NCI-H2081 treated with DMSO at 0.1 percent for 48 hours (cell line): ENCODE measurements at places on chromosomes 2 and 18.

GRCh38 chr2:135875491-135876065 is 665 bp downstream of the MCM6 start:
- DNase-seq = no peak

DNA sequence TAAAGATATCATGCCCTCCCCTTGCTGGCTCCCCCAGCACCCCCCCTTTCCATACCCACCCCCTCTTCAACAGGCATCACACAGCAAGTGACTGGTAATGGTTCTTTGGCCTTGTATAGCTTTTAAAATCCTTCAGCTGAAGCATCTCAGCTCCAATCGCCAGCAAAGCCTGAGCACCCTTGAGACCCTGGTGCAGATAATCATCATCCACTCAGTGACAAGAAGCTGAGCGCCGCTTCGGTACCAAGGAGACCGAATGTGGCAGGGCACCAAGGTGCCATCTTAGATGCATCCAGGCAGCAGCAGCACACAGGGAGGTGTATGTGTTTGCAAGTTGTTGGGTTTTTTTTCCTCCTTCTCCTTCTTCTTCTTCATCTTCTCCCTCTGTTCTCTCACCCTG is 232.7 kb downstream of the BCL11A start:
- no peak for DNase-seq

DNA sequence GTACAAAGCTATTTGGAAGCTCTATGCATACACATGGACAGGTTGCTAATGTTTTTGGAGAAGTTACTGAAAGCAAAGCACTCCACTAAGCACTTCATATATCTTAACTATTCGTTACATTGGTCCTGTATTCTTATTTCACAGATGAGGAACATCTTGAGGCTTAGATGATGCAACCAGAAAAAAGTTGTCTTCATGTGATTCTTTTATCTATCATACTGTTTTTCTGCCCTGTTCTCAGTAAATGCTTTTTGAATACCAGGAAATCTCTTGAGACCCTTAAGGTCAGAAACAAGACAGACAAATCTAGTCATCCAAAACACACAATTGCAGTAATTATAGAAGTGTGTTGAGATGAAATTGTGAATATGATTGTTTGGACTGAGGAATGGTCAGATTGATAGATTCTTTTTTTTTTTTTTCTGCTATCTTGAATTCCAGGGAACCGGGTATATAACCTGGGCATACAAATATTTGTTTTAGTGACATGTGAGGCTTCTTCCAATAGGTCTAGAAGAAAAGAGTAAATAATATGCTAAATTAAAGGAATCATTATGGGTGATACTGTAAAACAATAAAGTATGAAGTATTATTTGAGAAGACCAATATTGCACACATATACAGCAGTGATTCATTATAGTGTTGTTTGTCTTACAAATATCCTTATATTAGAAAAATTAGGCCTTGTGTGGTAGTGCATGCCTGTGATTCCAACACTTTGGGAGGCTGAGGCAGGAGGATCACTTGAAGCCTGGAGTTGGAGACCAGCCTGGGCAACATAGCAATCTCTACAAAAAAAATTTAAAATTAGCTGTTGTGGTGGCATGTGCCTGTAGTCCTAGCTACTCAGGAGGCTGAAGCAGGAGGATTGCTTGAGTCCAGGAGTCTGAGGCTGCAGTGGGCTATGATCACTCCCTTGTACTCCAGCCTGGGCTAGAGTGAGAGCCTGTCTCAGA is 33.7 kb downstream of the EHBP1 start:
- DNase-seq = no peak

DNA sequence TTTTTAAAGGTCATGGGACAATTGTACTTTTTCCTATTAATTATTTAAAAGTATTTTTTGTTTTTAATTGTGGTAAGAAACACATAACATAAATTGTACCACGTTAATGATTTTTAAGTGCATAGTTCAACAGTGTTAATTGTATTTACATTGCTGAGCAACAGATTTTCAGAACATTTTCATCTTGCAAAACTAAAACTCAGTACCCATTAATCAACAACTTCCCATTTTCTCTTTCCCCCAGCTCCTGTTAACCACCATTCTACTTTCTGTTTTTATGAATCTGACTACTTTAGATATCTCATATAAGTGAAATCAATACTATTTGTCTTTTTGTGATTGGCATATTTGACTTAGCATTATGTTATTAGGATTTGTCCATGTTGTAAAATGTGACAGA is 483.9 kb upstream of the ZNF804A start:
- no peak for DNase-seq

DNA sequence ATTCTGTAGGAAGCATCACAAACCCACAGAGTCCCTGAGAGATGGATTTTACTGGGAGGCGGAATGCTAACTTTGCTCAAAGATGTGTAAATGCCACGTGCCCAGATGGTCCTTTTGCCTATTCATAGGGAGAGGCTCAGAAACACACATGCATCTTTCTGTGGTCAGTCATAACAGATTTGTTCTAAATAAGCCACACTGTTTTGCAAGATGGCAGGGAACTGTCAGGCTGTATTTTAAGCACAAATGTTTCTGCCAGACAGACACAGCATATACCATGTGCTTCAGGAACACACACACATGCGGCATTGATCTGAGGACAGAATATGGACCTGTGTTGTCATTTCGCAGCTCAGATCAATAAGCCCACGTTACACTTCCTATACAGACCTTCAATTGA is 312.0 kb downstream of the GPD2 start:
- DNase-seq = no peak

- DNase-seq = no peak
Observed at GRCh38 chr2:65313954-65314256, 86.3 kb downstream of the ACTR2 start.

DNA sequence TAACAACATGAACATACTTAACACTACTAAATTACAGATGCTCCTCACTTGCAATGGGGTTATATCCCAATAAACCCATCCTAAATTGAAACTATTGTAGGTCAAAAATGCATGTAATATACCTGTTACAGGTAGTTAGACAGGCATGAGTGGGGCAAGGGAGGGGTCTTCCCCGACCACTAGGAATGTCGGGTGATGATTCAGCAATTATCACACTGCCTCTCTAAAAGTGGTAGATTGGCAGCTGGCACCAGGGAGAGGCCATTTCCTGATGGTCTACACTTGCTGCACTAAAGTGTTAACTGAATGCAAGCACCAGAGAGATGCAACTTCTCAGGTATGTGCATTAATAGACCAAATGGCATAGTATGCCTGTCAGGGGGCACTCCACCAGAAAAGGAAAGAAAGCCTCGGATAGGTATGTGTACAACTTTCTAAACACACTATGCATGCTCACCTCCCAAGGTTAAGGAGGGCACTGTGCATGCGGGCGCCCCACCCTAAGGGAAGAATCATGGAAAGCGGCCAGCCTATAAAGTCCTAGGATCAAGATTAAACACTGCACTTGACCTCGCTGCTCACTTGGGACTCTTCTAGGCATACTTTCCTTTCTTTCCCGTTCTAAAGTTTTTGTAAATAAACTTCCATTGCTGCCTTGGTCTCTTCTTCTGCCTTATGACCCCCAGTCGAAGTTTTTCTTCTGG is 35.6 kb downstream of the PIGN start:
- no peak for DNase-seq

DNA sequence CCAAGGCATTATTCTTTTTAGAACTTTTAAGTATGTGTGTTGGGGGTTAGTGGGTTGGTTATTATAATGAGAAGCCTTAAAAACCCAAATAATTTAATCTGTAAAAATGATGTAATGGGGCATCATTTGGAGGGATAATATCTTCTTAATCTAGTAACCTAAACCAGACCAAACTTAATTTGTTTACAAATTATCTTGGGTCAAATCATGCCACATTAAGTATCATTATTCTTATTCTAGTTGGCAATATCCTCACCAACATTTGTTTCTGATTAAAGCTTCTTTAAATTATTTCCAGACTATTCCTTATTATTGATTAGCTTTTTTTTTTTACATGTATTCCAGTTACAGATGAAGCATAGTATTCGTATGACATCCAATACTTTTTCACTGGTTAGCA is 85.5 kb upstream of the VWC2L start:
- DNase-seq = no peak

DNA sequence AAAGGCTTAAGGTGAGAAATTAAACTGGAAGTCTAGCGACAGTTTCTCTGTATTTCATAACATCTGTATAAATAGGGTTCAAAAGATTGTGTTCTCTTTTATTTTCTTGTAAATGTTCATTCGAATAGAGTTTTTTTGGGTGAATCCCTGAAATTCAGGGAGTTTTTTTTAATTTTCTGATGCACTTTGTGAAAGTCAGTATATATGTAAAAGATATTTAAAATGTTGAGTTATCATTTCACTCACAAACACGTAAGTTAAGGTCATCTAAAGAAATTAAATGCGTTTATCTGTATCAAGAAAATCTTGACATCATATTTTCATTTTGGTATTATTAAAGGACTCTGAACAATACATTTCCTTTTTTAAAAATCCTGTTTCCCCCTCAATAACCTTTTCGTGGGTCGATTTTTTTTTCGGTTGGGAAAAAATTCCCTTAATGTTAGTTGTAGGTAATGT is 3.4 kb downstream of the SP9 start:
- DNase-seq = no peak

DNA sequence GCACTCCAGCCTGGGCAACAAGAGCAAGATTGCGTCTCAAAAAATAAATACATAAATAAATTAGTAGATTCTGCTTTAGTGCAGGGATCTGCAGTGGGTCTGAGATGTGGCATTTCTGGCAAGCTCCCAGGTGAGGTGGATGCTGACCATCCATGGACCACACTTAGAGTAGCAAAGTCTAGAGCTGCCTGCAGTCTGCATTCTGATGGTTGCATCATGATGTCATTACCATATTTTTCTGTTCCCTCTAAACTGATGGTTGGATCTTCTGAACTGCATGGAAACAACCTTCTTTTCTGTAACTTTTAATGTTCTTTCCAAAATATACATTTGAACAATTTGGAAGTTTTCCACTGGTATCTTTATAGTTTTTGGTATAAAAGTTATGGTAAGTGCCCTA is 42.9 kb downstream of the MYL12B start:
- no peak for DNase-seq

- no peak for DNase-seq
Observed at GRCh38 chr2:150125188-150125587, 362.3 kb downstream of the RND3 start.

DNA sequence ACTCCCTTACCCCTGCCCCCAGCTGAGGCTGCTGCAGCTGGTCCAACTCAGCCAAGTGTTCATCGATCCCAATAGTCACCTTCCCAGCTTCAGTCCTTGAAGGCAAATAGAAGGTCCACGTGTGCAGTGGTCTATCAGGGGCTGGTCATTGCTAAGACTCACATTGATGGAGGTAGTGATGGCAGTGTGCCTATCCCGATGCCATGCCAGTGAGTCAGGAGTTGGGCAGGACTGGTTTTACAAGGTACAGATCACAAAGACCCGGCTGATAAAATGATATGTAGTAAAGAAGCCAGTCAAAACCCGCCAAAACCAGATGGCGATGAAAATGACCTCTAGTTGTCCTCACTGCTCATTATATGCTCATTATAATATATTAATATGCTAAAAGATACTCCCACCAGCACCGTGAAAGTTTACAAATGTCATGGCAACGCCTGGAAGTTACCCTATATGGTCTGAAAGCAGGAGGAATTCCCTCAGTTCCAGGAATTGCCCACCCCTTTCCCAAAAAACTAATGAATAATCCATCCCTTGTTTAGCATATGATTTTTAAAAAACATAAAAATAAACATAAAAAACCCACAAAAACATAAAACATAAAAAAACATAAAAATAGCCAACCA is 2.9 kb upstream of the C2orf80 start:
- DNase-seq = no peak

GRCh38 chr18:34283506-34283905 is 58.8 kb upstream of the NOL4 start:
- DNase-seq = no peak

DNA sequence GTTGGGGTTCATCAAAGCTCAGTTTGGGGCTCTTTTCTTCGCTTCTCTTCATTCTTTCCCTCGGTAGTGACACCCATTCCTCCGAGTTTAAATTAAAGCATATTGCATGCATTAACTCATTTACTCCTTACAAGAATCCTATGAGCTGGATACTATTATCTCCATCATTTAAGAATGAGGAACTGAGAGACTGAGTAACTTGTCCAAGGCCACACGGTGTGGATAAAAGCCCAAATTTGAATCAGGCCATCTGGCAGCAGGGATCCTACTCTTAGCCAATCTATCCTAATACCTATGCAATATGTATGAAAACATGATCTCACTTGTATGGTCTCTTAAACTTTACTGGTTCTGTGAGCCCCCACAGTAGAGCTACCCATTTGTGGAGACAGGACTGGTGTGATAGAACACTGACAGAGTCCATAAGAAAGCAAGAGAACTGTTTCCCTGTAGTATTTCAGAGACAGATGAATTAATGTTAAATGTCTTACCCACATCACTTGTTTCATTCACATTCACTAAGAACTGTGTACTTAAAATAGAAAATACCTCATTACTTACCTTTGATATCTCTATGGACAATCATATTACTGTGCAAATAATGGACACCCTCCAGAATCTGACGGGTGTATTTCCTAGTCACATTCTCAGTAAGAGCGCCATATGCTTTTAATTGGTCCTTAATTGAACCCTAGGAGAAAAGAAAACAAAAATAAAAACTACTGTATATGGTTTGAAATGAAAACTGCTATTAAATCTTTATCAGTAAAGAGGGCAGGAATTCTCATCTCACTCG is 20.4 kb upstream of the ERCC3 start:
- DNase-seq = no peak

DNA sequence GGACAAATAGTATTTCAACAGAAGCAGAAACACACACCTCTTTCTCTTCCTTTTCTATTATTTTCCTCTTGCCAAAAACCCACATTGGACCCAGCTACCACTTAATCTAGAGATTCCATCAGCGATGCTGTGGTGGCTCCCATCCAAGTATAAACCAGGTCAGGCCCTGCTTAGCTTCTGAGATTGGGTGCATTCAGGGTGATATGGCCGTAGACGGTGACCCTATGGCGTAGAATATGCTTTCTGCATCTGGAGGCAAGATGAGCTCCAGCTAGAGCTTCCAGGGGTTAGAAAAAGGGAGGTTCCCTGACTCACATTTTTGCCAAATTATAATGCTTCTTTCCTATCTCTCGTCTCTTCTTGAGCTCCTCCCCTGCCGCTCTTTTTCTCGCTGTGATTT is 66.5 kb downstream of the TNP1 start:
- DNase-seq = no peak

DNA sequence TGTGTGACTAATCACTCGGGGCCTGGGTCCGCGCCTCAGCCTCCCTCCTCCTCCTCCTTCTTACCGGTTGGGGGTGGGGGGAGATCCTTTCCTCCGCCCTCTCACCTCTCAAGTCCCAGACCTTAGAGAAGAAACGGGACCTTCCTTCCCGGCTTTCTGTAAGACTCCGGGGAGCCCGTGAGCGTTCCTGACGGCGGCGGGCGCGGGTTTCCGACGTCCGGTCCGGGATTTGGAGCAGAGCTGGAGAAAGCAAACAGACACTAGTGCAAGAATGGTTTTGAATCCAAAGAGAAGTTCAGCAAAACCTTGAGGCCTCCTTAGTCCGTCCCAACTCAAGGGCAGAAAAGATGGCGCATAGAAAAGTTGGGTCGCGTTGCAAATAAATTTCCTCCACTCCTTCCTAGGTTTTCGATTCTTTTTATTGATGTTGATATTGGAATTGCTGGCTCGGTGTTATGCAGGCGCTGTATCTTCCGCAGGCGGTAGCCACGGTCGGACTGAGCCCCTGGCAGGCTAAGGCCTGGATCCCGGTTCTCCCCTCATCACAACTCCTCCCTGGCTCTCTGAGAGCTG is 2.0 kb downstream of the DLX1 start:
- no peak for DNase-seq

- no peak for DNase-seq
Observed at GRCh38 chr18:79260023-79260422, 135.7 kb upstream of the NFATC1 start.
